ENCODE measurements at places on chromosomes 3 and 15. TPM values are rescaled to one million over a fixed set of nuclear protein-coding genes. Genes with fewer than 3 reads are reported as not detected.

CALML4 gene
- 72.7 TPM for polyA plus RNA-seq

DUOXA2 gene
- polyA plus RNA-seq, result 40.1 TPM

TNFSF10 gene
- polyA plus RNA-seq, result 12.7 TPM

BFSP2 gene
- polyA plus RNA-seq, result not detected

PLA2G4D gene
- polyA plus RNA-seq, result not detected

GPR62 gene
- not detected for polyA plus RNA-seq

CLEC3B gene
- polyA plus RNA-seq, result 2.6 TPM

C3orf85 gene
- polyA plus RNA-seq, result 52.2 TPM

SLC24A5 gene
- polyA plus RNA-seq, result not detected

TKT gene
- polyA plus RNA-seq, result 136 TPM

FGF7 gene
- 11.2 TPM for polyA plus RNA-seq

ZMYND10 gene
- 0.18 TPM for polyA plus RNA-seq

SUCNR1 gene
- polyA plus RNA-seq, result 0.45 TPM

CFAP44 gene
- 4.1 TPM for polyA plus RNA-seq

P2RY14 gene
- not detected for polyA plus RNA-seq

LAMB2 gene
- polyA plus RNA-seq, result 474 TPM

MESP1 gene
- 2.7 TPM for polyA plus RNA-seq

ZNF621 gene
- polyA plus RNA-seq, result 5.9 TPM

MYO5A gene
- polyA plus RNA-seq, result 3.1 TPM

SEMA6D gene
- polyA plus RNA-seq, result 23.4 TPM

CFAP92 gene
- polyA plus RNA-seq, result 0.35 TPM

C2CD4A gene
- polyA plus RNA-seq, result 0.60 TPM

SPTBN5 gene
- 2.6 TPM for polyA plus RNA-seq

DNASE1L3 gene
- polyA plus RNA-seq, result 1.8 TPM

C3orf49 gene
- not detected for polyA plus RNA-seq

CHRFAM7A gene
- polyA plus RNA-seq, result 0.68 TPM

DGKG gene
- 0.45 TPM for polyA plus RNA-seq

IQCF5 gene
- not detected for polyA plus RNA-seq

MBD4 gene
- 22.2 TPM for polyA plus RNA-seq

BUB1B gene
- 10.7 TPM for polyA plus RNA-seq

REC114 gene
- not detected for polyA plus RNA-seq

CNTN4 gene
- 17.4 TPM for polyA plus RNA-seq

SMAD6 gene
- 24.2 TPM for polyA plus RNA-seq

ETV5 gene
- 15.0 TPM for polyA plus RNA-seq

CCR3 gene
- polyA plus RNA-seq, result not detected

RARRES1 gene
- polyA plus RNA-seq, result 40.7 TPM

LTF gene
- 0.27 TPM for polyA plus RNA-seq

LYZL4 gene
- not detected for polyA plus RNA-seq

TAGLN3 gene
- polyA plus RNA-seq, result 0.51 TPM

ILDR1 gene
- 2.3 TPM for polyA plus RNA-seq

GDPGP1 gene
- polyA plus RNA-seq, result 0.56 TPM

CMTM8 gene
- 34.1 TPM for polyA plus RNA-seq

CLRN1 gene
- polyA plus RNA-seq, result not detected

DMXL2 gene
- 7.8 TPM for polyA plus RNA-seq

C2CD4B gene
- polyA plus RNA-seq, result 6.2 TPM

GP5 gene
- 0.04 TPM for polyA plus RNA-seq

RARB gene
- 22.2 TPM for polyA plus RNA-seq

UNC13C gene
- 1.5 TPM for polyA plus RNA-seq
